ENCODE measurements at places on chromosomes 13 and 19.

- no peak for DNase-seq
Observed at GRCh38 chr13:36157480-36157879, 26.3 kb upstream of the DCLK1 start.

- DNase-seq, result no peak
Observed at GRCh38 chr13:83634601-83635000, 247.7 kb downstream of the SLITRK1 start.

DNA sequence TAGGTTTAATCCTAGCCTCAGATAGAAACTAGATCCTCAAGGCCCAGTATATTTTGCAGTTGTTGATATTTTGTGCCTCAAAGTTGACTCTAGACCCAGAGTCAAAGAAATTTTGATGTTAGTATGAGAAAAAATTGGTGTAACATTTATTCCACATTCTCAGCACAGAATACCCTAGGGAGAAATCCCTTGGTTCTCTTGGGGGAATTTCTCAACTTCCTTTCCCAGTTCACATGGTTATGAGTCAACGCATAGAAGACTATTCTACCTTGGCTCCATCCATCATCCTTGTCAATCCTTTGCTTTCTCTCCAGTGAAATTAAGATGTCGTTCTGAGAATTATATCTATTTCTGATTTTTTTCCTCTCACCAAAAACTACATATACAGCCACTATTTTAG is 145.3 kb downstream of the POSTN start:
- DNase-seq, result no peak

DNA sequence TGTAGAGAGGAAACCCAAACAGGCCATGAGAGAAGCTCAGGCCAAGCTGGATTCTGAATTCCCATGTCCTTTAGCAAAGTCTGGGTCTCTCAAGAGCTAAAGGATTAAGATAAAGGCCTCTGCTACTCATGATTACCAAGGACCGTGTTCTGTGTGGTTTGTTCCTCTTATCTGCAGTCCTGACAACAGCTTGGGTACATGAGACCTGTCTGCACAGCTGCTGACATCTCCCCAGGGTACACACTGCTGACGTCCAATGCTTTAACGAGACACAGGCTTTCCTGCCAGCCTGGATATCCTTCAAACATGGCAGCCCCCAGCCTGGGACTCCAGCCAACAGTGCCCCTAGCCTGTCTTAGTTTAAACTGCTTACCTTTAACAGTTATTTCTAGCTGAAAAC is 211.0 kb downstream of the SLC7A1 start:
- no peak for DNase-seq

DNA sequence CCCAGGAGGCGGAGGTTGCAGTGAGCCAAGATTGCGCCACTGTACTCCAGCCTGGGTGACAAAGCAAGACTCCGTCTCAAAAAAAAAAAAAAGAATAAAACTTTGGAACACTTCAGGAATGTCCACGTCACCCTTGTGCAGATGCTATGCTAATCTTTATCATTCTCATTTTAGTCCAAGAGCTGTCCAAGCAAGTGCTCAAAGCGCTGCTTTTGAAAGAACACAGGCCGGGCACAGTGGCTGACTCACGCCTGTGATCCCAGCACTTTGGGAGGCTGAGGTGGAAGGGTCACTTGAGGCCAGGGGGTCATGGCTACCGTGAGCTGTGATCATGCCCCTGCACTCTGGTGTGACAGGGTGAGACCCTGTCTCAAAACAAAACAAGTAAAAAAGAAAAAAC is 11.1 kb upstream of the UQCR11 start:
- DNase-seq, result no peak

DNA sequence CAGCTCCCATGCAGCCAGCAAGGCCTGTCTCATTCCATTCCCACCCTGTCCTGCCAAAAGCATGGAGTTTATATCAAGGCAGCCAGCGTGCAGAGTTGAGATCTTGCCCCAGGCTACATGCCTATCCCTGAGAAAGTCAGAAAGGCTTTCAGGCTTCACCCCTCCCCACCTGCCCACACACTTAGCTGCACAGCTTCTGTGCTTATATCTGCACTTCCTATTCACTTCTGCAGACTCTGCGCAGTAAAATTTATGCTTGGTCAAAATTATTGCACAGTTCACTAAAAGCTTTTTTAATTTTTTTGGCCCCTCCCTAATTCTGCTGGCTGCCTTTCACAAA is 12.5 kb upstream of the ZNF675 start:
- DNase-seq, result no peak

GRCh38 chr19:42075364-42075615 is 676 bp upstream of the ZNF574 start:
- no peak for DNase-seq

DNA sequence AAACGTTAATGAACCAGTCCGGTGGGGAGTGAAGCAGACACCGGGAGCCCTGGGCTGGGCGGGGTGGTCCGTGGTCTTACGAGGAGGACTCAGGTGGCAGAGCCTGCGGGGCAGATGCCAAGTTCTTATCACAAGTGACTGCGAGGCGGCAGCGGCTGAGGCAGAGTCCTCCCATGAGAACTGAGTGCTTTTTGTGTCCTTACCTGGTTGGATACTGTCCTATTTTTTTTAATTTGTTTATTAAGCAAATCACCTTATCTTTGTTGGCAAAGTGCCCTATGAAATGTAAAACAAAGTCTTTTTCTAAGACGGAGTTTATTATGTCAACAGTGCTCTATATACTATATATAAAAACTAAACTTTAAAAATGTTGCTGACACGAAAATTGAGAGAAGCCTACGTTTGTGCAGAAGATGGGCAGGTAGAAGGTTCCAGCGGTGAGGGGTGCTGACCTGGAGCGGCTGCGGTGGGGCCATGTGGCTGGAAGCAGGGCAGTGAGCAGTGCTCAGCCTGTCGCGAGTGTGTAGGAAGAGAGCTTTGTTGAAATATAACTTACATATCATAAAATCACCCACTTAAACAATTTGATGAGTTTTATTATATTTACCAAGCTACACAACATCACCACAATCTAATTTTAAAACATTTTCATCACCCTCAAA is 82.2 kb downstream of the ATP11A start:
- no peak for DNase-seq

DNA sequence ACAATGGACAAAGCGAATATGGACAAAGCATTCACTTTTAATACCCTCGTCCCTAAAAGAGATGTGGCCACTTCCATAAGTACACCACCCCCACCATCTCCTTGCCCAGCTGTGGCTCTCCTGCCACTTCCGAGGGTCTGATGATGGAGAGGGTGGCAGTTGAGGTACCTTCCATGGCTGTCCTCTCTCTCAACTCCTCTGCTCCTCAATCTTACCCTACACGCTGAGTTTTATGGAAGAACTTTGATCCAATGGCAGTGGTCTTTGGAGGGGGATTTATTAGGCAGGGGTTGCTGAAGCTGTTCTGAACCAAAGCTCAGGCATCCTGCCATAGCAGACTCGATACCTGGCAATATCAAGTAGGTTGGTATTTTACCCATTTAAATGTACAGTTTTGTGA is 413.0 kb downstream of the TSHZ3 start:
- DNase-seq, result no peak

DNA sequence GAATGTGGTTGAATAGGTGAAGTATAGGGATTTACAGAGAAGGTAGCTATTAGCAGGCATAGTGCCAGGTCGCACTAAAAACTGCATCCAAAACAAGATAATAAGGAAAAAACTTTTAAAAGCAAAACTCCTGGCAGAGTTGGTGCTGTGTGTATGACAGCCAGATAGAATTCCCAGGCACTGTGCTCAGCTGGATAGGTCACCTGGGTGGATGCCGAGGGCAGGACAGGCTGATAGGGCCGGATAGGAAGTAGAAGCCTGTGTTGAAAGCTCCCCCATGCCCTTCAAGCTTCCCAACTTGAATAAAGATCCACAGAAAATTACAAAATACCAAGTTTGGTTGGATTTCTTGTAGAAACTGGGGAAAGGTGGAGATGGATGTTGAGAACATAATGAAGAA is 48.9 kb upstream of the TDRD3 start:
- no peak for DNase-seq

DNA sequence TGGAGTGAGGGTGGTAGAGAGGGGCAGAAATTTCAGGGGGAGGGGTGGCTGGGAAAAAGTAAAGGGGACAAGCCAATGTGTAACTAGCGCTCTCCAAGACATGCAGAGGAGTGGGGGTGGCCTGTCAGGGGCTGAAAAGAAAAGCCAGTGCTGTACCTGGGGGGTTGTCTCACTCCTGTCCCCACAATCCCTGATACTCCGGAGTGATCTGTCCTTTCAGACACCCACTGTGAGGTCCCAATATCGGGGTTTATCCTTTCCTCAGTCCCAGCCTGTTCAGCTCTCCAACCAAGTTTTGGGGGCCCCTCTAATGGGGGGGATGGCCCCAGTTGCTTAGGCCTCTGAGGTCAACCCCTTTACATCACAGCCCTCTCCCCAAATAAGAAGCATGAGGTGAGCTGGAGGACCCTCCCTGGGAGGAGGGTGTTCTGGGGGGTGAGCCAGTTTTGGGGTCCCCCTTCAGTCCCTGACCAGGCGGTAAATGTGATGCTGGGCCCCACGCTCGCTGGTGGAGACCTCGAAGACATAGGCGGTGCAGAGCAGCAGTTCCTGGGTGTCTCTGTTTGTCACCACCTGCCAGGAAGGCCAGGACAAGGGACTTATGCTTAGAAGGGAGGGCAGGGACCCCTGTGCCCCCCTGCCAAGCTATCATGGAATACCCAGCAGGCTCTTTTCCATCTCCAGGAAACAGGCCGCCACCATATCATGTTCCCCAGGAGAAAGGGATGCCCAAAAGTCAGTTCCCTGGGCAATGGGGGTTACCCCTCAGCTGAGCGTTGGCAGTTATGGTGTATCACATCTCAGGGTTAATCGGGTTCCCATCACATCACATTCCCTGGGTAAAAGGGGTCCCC is 5.9 kb downstream of the CD37 start:
- DNase-seq, result no peak

GRCh38 chr13:99043831-99044231 is 66.0 kb upstream of the DOCK9 start:
- no peak for DNase-seq

DNA sequence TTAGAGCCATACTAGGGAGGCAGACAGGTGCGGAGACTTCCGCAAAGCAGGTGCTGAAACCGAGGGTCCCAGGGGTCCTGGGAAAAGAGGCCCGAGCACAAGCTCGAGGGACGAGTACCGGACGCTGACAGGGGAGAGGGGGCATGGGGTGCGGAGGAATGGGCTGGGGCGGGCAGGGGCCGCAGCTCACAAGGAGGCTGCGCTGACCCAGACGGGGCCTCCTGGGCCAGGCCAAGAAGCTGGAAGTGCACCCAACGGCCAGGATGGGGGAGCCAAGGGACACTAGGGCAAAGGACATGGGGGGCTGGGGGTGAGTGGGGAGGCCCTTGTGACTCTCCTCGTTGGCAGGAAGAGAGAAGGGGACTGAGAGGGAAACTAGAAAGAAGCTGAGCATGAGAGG is 1.8 kb downstream of the POLR2E start:
- no peak for DNase-seq

DNA sequence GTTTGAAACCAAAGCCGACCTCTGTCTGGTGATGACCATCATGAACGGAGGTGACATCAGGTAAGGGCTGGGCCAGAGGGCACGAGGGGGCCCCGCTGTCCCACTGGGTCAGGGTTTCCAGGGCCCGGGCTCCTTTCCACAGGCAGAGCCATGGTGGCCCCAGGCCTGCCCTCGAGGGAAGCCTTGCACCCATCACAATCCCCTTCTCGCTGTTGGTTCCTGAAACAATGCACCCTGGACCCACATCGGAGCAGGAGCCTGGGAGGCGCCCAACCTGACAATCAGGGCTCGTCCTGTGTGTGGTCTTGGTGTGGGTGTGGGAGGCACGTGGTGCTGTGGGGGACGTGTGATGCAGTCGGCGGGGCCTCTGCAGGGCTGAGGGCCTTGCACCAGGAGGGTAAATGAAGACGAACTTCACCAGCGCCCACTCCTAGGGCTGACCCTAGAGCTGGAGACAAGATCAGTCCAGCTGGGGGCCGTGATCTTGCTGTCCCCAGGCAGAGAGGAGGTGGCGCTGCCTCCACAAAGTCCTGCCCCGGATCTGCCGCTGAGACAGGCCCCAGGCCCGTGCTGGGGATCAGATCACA is 2.8 kb downstream of the GRK1 start:
- no peak for DNase-seq

DNA sequence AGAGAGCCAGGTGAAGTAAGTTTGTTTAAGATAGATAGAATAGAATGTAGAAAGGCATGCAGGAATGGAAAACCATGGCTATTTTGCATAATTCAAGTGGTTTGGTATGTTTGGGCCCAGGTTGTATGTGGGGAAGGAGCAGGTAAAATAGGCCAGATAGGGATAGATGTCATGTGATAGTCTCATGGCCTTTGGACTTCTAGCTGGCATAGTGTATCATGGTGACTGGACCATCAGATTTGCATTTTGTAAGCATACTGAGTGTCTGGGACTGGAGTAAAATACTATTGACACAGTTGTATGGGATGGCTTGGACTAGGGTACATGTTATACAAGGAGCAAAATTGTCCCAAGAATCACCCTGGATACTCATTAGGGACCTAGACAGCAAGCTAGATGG is 38.9 kb downstream of the COG3 start:
- DNase-seq, result no peak

DNA sequence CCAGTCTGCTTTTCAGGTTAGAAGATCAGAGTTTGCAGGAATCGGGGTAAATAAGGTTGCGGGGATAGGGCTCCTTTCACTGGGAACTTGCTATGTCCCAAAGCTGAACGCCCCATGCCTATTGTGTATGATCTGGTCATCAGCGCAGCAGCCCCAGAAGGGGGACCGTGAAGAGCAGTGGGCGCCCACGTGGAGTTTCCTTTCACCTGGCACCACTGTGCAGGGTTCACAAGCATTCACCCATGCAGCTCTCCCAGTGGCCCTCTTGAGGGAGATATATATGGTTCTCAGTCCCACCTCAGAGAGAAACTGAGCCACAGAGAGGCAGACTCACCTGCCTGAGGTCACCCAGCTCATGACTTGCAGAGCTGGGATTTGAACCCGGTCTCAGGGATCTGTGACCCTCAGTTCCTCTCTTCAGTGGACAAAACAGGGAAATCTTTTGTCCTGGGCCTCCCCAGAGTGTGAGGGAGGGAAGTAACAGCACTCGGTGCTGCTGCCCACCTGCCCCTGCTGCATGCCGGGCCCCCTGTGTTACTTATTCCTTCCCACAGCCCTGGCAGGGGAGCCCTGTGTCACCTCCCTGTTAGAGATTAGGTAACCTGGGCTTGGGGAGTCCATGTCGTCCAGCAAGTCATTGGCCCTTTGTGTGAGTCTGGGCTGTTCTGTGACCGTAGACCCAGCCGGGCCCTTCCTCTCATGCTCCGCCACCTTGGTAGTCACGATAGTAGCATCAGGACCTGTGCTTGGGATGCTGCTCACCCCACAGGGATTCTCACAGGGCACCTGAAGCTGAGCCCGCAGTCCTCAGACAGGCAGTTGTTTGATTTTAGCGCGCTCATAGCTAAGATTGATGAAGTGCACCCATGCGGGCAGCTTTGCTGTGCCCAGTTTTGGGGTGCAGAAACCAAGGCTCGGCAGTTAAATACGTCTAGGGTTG is 27.9 kb downstream of the PPP5C start:
- no peak for DNase-seq

- DNase-seq, result peak; percentile 69
Observed at GRCh38 chr19:982567-983170, 1.5 kb upstream of the WDR18 start.

GRCh38 chr19:19438366-19439175 is 33.1 kb downstream of the GATAD2A start:
- no peak for DNase-seq
